ENCODE measurements at places on chromosomes 7 and 10. TPM values are rescaled to one million over a fixed set of nuclear protein-coding genes. Genes with fewer than 3 reads are reported as not detected.

The FAM25A gene
- total RNA-seq = not detected

The XPNPEP1 gene
- total RNA-seq = 186 TPM

The NPC1L1 gene
- not detected for total RNA-seq

The MLXIPL gene
- 0.03 TPM for total RNA-seq
